ENCODE measurements at places on chromosomes 13 and 19.

DNA sequence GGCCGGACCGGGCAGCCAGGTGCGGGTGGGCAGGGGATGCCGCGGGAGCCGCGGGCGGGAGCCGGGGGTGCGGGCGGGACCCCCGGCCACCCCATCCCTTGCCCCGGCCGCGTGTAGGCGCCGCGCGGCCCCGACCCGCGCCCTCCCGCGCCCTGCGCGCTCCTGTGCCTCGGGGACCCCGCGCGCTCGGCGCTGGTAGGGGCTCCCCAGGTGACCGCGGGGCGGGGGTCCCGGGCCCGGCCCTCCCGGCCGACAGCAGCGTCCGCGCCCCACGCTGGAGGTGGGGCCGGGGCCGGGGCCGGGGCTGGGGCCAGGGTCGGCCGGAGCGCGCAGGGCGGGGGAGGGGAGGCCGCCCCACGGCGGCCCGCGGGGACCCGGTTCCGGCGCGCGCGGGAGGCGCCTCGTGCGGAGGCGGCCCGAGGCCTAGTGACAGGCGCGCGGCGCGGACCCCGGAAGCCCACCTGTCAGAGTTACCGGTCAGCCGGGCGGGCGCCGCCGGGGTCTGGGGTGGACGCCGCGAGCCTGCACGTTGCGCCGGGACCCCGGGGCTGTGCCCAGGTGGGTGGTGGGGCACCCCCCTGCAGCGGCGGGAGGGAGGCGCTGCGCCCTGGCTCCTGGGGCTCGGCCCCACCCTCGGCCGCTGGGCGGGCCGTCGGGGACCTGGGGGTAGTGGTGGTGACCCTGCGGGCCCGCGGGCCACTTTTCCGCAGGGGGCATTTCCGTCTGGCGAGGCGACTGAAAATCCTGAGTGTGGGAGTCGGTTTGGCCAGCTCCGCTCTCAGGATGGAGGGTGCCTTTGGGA, 518 bp downstream of the TFDP1 start:
- peak; percentile 36 for DNase-seq

DNA sequence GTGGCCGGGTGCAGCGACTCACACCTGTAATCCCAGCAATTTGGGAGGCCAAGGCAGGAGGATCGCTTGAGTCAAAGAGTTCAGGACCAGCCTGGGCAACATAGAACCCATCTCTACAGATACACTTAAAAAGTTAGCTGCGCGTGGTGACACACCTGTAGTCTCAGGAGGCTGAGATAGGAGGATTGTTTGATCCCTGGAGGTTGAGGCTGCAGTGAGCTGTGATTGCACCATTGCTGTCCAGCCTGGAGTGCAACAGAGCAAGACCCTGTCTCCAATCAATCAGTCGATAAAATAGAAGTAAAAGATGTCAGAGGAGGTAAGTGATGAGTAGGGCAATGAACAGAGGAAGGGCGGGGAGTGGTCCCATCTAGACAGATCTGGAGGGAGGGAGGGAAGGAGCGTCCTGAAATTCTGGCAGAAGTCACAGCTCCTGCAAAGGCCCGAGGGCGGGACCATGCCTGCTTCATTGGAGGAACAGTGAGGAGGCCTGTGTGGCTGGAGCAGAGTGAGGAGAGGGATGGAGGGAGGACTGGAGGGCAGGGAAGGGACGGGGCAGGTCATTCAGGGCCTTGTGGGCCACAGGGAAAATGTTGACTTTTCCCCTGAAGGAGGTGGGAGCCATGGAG, 9.7 kb downstream of the SMIM24 start:
- peak; percentile 36 for DNase-seq

DNA sequence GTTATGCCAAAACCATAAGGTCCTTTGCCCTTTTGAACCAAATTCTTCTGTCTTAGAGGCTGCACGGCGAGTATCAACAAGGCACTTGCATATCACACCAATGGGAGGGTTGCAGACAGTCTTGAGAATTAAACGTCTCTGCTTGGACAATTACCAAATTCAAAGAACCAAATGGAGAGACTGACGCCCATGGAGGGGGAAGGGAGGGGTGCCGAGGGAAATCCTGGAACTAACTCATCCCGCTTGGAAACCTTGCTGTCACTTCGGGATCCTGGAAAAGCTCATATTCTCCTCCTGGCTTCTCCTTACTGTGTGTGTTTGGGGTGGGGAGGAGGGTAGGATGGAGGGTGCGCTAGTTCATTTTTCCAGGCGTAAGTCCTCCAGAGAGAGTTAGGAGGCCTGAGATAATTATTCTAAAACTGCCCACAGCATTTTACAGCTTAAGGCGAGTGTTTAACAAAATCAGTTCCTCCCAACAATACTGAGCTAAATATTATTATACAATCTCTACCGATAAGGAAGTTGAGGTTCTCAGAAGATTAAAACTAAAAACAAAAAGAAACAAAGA, 425.1 kb downstream of the TSHZ3 start:
- DNase-seq, result no peak

GRCh38 chr19:30254158-30254557, 118.0 kb upstream of the ZNF536 start:
- peak; percentile 16 for DNase-seq

GRCh38 chr13:100636441-100636840, 38.2 kb downstream of the TMTC4 start:
- DNase-seq, result no peak

- peak; percentile 83 for DNase-seq
Observed at GRCh38 chr19:53195265-53195903, 2.2 kb upstream of the ZNF665 start.

GRCh38 chr13:50285283-50285682, 270.0 kb downstream of the KCNRG start:
- DNase-seq, result no peak

- peak; percentile 66 for DNase-seq
Observed at GRCh38 chr19:51016798-51017683, 2.5 kb downstream of the KLK10 start.

- DNase-seq, result no peak
Observed at GRCh38 chr13:82010780-82011179, 1669.9 kb upstream of the SPRY2 start.

DNA sequence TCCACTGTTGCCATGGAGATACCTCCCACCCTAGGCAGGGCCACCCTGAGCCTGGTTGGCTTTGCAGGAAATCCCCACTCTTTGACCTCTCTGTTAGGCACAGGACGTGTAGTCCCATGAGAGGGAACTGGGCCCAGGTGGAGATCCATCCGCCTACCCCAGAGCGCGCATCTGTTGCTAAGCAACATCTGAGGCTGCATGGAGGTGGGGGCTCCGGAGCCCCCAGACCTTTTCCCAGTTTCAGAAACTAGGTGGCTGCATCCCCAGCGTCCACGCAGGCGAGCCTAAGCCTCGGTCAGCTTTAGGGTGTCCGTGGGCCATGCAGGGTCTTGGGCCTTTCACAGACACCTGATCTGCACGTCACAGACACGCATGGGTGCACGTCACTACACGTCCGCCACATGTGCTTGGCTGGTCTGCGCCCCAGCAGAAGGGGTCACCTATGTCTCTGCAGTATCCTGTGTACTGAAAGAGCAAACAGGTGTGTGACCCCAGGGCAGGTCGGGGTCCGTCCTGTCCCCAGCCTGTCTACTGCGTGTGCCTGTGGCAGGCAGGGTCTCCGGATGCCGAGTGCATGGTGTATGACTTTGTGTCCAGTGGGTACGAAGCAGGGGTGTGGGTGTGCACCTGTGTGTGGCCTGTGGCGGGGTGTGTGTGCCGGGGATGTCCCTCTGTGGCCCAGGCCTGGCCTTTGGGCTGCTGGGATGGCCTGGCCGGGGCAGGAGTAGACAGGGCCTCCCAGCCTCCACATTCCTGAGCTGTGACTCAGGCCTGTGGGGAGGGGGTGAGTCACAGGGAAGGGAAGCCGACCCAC, 4.1 kb upstream of the CIRBP start:
- DNase-seq, result peak; percentile 95
